SJCRH30 (cell line): ENCODE measurements at places on chromosomes 1 and 21. TPM values are rescaled to one million over a fixed set of nuclear protein-coding genes. Genes with fewer than 3 reads are reported as not detected.

Gene HLX
- total RNA-seq = 15.4 and 17.0 TPM in 2 replicates

DNA sequence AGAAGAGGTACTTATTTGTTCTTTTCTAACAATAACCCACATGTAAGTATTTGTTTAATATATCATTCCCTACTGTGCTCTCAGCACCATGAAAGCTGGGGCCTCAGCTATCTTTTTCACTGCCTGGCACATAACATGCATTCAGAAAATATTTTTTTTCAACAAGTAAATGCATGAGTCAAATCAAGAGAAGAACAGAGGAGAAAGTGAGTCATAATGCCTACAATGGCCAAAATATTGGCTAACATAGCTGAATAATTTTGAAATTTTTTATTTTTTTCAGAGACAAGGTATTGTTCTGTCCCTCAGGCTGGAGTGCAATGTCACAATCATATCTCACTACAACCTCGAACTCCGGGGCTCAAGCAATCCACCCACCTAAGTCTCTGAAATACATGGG, 252.2 kb upstream of the ADAMTS5 start:
- H3K36me3 ChIP-seq = no peaks in the 10 kb centered on the region
- H3K27ac ChIP-seq = no peak overlapping the region
- H3K4me3 ChIP-seq = no peak overlapping the region
- no peaks in the 10 kb centered on the region for H3K4me1 ChIP-seq
- no peaks in the 10 kb centered on the region for H3K27me3 ChIP-seq

- no peak for DNase-seq
- H3K4me1 ChIP-seq = no peaks in the 10 kb centered on the region
- no peaks in the 10 kb centered on the region for H3K27me3 ChIP-seq
- H3K4me3 ChIP-seq = no peak within 1 kb of the TSS
These were observed at the start of gene RPTN for GRCh38 chr1:152159144-152159543. RPTN (minus strand) TSS chr1:152159228; CDS start chr1:152157889, 1,339 bp downstream.

Gene KCNN3
- total RNA-seq = 27.7 and 29.3 TPM in 2 replicates

Gene ERO1B
- total RNA-seq = 2.3 and 3.6 TPM in 2 replicates

GRCh38 chr1:17404820-17405219, 32.8 kb downstream of the PADI6 start:
- no peaks in the 10 kb centered on the region for H3K27me3 ChIP-seq
- peaks cover 23% of the 10 kb centered on the region for H3K36me3 ChIP-seq
- H3K4me1 ChIP-seq = no peaks in the 10 kb centered on the region
- no peak overlapping the region for H3K4me3 ChIP-seq
- no peak for DNase-seq
